BJ (cell line): ENCODE measurements at places on chromosomes 2 and 18.

GRCh38 chr2:172972005-172972619 is 103.5 kb upstream of the MAP3K20 start:
- no peak for DNase-seq

GRCh38 chr18:75060185-75060584 is 148.8 kb downstream of the PTGR3 start:
- DNase-seq, result no peak

DNA sequence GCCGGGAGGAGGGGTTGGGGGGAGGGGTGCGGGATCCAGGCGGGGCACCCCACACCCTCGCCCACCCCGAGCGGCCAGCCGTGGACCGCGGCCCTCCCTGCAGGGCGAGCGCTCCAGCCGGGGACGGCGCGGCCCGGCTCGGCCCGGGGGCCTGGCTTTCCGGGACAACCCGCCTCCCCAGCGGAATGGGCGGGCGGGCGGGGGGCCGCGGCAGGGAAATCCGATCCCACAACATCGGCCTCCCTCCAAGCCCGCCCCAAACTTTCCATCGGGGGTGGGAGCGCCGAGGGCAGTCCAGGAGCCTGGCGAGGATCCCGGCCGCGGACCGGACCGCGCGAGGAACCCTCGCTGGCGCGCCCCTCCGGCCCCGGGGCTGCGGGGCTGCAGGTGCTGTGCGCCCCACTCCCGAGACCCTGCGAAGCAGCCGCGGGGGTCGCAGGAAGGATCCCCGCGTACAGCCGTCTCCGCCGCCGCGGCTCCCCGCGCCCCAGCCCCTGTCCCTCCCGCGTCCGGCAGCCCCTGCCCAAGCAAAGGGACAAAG is 529 bp downstream of the SEMA4C start:
- no peak for DNase-seq

- DNase-seq, result no peak
Measured at GRCh38 chr2:98485453-98485755, 40.7 kb downstream of the INPP4A start.

GRCh38 chr2:238667639-238668038 is 180.2 kb upstream of the TWIST2 start:
- DNase-seq, result no peak
